Activated naive CD4-positive, alpha-beta T cell treated with anti-CD3 and anti-CD28 coated beads, Interleukin-2, amount 10 ng/mL, durations not matched to agents 7 days and 5 days (primary cell): ENCODE measurements at places on chromosomes 11 and 22.

GRCh38 chr11:14932447-14932846 is 39.7 kb downstream of the CALCA start:
- DNase-seq, result no peak

- no peak for DNase-seq
These were observed 83.8 kb downstream of the NAT10 start for GRCh38 chr11:34189191-34189590.

- no peak for DNase-seq
These were observed 39.6 kb downstream of the SCGB1A1 start for GRCh38 chr11:62458212-62459002.

DNA sequence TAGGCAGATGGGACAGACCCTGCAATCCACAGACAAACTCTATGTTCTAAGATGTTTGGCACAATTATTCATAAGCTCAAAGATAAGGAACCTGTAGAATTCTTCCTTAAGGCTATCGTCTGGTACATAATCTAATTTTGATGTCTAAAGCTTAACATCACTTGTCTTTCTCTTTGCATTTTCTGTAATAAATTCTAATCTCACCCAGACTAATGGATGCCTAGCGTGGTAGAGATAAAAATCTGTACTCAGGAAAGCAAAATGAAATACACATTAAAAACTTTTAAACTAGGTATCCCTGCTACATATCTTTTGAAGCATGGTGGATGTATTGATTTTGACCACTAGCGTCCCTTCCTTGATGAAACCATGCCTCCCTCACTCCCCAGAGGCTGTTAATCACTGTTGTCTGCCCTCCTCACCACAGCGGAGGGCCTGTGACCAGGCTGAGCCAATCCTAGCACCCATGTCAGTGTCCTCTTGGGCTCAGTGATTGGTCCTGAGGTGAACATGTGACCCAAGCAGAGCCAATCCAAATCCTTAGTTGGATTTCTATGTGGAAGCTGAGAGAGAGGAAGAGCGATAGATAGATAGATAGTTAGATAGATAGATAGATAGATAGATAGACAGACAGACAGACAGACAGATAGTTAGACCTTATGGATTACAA is 82.2 kb upstream of the GRK3 start:
- no peak for DNase-seq

DNA sequence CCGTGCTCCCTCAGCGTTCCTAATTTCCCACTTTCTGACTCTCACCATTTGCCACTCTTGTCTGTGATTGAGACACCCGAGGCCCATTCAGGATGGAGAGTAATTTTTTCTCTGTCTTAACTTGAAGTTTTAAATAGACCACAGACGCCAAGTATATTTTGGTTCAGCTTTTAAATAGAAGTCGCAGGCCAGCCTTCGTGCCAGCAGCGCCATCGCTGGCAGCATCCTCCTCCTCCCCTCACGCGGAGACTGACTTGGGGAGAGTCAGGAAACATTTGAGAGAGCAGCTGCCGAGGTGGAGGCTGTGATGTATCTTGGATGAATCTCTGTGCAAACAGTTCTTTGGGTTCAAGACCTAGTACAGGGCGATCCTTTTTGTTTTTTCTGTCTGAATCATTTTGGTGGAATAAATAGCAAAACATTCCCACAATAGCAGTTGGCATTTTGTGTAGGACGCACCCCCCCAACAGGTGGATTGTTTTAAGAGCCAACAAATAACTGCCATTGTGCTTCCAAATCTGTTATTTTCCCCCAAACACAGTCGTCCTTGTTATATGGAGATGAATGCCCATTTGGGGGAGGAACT is 889 bp upstream of the DMC1 start:
- peak; percentile 65 for DNase-seq

DNA sequence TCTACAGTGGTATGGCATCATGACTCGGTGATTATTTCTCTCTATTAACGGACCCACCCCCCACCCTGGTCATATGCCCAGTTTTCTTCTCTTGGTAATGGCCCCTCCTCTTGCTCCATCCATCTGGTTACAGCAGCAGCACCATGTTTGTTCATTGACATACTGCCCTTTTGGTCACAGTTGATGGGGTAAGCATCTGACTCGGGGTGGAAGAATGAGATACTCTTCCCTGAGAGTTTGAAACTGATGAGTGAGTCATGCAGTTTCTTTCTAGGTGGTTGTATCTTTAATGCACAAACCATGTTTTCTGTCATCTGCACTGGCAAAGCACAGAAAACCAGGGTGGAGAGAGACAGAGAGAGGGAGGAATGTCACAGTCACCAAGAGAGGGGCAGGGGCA is 126.0 kb downstream of the SYN3 start:
- no peak for DNase-seq

DNA sequence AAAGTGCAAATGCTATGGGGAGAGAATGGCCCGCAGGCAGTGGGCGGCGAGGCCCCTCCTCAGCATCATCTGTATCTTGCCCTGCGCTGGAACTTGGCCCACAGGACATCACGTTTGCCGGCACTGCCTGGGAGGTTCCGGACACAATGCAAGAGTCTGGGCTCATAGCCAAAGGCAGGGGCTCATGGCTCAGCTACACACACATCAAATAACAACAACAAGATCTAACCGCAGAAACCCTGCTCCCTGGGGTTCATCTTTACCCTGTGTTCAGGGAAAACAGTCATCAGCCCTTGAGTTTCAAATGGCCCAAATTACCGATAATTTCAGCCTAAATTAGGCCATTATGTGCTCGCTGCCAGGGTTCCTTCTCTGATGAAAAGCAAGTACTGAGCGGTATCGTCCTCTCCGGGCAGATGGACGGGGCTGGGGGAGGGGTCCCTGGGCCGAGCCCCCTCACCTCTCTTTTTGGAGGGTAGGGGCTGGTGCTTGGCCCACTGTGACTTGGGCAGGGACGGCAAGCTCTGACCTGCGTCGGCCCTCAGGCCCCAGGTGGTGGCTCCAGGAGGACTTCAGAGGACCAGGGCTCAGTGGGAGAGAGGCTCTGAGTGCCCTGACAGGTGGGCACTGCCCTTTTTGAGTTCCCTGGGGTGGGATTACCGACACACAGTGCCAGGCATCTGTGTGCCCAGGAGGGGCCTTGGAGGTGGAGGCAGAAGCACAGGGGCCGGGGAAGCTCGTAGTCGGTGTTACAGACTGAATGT is 25.0 kb upstream of the GAL start:
- DNase-seq, result no peak

DNA sequence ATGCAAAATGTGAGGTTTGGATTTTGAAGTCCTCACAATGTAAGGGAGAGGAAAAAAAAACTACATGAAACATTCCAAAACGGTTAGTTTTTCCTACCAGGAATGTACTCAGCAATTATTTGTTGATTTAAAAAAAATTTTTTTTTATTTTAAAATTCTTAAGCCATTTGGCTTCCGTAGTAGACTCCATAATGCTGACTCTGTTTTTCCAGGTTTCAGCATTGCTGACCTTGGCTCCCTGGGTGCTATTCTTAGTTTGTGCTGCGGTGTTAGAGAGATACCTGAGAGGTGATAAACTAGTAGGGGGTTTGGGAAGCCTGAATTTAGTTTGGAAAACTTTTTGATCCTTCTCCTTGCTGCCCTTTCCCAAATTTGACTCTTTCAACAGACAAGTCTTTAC is 10.6 kb downstream of the STT3A start:
- DNase-seq, result no peak

- no peak for DNase-seq
These were observed 194.3 kb upstream of the BDNF start for GRCh38 chr11:27894552-27894951.

DNA sequence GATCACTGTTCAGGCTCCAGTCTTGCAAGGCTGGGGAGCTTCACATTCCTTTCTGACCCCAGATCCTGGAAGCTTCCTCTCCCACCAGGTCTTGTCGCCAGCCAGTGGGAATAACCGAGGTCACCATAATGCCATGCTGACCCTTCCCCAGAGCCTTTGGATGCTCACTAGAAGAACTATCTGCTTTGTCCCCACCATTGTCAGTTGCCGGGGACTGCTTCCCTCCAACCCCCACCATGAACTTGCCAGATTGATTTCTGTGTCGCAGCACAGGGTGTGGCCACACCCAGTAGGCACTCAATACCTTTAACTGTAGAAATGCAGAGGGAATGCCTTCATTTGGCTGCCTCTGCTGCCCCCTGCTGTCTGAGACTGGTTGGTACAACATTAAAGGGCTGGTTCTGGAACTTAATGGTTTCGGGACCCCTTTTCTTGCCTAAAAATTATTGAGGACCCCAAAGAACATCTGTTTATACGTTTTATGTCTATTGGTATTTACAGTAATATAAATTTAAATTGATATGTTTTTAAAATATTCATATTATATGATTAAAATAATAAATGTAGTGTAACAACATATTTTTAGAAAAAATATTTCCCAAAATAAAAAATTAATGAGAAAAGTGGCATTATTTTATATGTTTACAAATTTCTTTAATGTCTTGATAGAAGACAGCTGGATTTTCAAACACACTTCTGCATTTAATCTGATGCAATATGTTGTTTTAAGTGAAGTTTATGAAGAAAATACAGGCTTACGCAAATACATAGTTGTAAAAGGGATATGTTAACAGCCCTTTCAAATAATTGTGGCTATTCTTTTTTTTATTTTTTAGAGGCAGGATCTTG is 6.7 kb upstream of the GDPD5 start:
- peak; percentile 89 for DNase-seq

- DNase-seq, result peak; percentile 50
These were observed 614 bp upstream of the ASCL2 start for GRCh38 chr11:2271077-2271326.
